ENCODE measurements at places on chromosomes 12 and 14.

GRCh38 chr12:129941618-129942017 is 37.8 kb upstream of the TMEM132D start:
- DNase-seq: no peak

GRCh38 chr14:67468378-67468730 is 20.2 kb downstream of the TMEM229B start:
- DNase-seq: no peak

DNA sequence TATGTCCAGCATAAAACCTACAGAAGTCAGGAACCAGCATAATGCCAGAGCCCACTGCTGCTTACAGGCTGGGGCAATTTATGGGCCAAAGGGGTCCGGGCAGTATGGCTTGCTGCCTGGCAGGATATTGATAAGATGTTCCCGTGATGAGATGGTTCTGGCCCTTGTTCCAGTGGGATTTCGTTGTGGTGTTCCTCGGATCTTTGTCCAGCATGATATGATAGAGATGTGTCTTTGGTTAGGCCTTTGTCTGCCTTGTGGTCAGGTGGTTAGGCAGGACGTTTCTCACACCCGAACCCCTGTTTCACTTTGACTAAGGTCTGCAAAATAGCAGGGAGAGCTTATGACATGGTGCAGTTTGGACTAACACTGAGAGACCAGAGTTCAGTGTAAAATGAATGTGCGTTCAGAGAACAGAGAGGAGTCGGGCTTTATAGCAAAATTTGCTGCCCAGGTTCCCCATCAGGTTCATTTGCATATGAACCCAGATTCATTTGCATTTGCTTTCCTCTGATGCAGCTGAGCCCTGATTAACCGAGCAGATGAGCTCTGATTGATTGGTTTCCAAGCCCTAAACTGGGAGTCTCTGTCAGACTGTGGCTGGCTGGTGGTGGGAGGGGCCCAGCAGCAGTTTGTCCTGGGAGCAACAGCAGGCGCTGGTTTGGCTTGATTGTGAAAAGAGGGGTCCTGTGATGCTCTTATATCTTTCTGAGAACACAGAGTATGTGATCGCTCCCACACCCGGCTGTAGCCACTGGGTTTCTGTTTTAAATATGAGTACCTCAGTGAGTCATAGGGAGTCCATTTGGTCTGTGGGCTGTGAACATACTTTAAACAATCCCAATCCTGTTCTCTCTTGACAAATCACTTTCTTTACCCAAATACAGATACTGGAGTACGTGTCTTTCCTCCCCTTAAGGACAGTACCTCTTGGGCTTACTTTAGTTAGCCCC is 156.3 kb upstream of the PZP start:
- DNase-seq: no peak

DNA sequence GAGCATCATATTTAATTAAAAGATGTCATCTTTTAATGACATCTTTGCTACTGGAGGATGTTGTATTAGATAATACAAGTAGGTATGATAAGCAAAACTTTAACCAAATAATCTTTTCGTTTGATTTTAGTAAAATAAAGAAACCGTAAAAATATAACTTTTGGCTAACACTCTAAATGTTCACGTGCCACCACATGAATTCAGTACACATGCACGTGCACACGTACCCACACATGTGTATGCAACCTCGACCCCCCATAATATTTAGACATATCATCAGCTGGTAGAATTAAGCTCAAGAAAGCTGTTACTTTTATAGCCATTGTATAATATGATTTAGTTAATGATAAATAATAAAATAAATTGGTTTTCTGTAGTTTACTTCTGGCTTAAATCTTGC is 566.6 kb upstream of the FBXO33 start:
- no peak for DNase-seq

DNA sequence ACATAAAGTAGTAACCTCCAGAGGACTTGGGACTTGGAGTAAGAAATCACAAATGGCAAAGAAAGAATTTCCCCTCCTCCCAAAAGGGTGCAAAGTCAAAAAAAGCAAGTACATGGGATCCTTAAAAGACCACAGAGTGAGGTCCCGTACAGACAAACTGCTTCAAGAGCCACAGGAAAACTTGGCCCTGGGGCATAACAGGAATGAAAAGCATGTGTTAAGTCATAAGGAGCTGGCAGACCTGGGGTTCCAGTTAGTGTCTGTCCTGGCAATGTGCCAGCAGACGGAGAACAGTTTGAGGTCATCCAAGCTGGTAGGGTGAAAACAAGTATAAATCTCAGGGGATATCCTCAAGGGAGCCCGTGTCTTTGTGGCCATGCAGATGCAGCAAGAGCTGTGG is 73.2 kb downstream of the HSD17B6 start:
- no peak for DNase-seq

GRCh38 chr12:5796959-5797225 is 148.2 kb downstream of the ANO2 start:
- no peak for DNase-seq

- DNase-seq: no peak
These were observed 77.8 kb downstream of the HSD17B6 start for GRCh38 chr12:56840922-56841321.

DNA sequence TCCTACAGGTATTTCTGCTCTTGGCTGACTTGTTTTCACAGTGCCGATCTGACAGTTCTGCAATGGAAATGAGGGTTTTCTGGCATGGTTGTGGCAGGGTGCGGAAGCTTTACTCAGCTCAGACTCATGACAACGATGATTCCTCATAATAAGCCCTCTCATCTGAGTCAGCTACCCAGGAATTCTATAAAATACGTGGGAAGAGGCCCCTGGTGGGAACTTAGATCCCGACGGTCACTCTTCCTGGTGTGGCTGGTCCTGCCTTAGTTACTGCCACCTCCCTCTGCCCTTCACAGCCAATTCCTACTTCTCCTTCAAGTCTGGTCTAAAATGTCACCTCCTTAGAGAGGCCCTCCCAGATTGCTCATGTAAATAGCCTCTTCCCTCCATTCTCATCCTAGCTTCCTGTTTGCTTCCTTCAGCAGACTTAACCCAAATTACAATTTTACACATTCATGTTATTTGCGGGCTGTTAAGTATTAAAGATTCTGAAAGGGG is 104.2 kb upstream of the MAP1LC3B2 start:
- DNase-seq: no peak

DNA sequence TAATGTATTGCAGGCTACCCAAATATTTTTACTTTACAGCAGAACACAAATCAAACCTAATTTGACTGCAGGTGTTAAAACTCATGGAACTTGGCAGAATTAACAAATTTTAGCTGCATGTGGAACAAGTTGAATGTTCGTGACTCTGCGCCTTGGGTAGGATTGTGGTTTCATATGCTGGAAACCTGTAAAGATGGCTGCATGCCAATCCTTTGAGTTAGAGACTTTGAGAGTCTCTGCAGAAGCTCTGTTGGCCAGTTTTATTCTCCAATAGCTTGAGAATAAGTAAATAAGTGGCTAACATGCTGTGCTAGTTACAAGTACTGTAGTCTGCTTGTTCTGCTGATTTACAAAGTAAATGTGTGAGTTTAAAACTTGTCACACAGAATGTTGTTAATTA is 77.8 kb downstream of the PDE6H start:
- no peak for DNase-seq

- no peak for DNase-seq
These were observed 906 bp downstream of the MARK3 start for GRCh38 chr14:103385929-103386712.

DNA sequence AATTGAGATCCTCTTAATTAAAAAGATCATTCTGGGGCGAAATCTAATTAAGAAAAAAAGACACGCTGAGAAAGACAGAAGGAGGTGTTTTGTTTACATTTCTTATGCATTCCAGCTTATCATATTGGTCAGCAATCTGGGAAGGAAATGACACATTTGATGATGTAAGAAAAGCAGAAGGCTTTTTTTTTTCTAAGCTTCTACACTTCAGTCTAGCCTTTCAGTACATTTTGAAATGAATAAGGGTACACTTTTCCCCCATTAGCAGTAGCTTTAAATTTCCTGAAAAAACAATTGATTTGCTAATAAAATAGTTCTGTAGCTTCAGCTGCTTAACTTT is 5.9 kb upstream of the GSC start:
- DNase-seq: no peak

DNA sequence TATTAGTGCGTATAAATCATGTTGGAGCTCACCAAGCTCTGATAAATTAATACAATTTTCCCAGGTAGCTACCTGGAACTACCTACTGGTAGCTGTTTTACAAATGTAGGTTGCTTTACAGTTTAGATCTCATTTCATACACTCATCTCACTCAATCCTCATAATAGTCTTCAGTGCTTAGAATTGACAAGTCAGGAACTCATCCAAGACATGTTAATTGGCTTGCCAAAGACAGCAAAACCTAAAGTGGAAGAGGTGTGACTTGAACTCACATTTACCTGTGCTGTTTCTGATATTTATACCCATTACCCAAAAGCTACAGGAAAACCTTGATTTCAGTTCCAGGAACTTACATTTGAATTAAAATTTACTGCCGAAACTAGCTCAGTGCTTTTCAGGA is 296.7 kb downstream of the DIO2 start:
- no peak for DNase-seq

GRCh38 chr12:77999074-77999715 is 168.5 kb downstream of the NAV3 start:
- DNase-seq: no peak

- no peak for DNase-seq
These were observed 602.7 kb upstream of the FLRT2 start for GRCh38 chr14:84927096-84927827.

- no peak for DNase-seq
These were observed 28.7 kb downstream of the FNTB start for GRCh38 chr14:65015391-65015790.

GRCh38 chr12:47591795-47592194 is 114.0 kb downstream of the RPAP3 start:
- DNase-seq: no peak

DNA sequence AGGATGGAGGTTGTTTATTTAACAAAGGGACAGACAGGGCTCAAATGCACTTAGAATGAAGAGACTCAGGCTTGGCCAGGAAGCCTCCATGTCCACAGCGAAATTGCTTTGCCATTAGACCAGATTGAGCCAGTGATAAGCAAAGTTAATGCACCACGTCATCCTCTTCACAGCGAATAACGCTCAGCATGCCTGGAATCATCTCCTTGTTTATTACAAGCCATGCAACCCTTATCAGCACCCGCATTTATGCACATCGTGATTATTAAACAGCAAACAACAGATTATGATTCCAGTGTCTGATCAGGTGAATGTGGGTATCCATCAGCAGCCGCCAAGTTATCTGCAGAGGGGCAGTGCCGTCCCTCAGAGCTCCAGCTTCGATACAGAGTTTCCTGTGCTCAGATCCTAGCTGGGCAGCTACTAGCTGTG is 175.0 kb upstream of the TMEM132C start:
- DNase-seq: no peak

DNA sequence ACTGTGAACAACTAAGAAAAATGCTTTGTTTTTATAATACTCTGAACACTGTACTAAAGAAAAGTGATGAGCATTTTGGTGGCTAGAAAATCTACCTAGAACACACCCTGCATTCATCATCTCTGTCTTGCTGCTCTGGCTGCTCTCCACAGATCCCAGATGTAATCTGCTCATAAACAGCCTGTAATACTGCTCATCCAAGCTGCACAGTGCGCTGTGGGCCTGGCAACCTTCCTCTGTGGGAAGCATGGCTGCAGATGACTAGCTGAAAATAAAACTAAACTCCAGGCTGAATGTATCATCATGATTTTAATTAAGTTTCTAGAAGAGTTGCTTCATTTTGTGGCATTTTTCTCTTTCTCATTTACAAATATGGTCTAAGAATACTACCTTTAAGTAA is 200.7 kb downstream of the SLC2A13 start:
- no peak for DNase-seq

DNA sequence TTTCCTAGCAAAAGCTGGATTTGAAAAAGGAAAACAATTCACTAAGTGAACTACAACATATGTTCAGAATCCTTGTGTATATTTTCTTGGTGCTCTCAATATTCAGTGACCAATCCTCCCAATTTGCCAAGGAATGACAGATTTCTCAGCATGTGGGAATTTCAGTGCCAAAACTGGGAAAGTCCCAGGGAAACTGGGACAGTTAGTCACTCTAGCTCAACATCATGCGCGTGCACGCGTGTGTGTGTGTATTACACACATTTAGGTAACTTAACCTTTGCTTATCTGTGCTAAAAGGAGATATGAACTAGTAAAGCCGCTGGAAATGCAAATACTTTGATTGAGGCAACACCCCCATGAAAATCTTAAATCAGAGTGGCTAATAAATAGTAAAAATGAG is 26.1 kb upstream of the SLC6A13 start:
- DNase-seq: no peak

DNA sequence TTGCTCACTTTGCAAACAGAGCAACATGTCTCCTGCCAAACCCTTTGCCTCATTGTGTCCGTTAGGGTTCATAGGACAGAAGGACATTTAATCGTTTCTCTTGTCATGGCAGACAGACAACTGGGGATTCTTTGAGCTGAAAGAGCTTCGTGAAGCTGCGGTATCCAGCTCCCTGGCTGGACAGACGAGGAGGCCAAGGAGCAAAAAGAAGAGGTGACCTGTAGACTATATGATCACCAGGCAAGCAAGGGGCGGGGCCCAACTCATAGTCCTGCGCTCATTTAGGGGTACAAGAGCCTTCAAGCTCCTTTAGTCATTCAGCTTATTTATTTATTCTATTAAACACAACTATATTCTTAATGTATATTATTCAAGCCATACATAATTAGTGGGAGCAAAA is 66.8 kb upstream of the VRK1 start:
- DNase-seq: no peak

DNA sequence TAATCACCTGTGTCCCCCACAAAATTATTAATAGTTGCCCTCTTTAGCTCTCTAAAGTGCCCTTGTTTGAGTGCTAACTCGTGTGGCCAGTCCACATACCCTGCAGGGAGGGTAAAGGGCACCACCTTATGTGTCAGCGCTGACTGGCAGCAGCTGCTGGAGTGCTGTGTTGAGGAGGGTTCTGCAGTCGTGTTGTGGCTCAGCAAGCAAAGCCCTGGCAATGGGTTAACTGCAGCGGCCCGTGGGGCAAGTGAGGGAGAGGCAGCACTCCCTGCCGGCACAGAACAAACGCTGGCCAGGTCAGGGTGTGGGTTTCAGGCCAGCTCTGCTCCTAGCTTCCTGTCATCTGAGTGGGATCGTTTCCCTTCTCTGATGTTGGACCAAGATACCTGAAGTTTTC is 369.8 kb downstream of the CACNA1C start:
- DNase-seq: no peak

DNA sequence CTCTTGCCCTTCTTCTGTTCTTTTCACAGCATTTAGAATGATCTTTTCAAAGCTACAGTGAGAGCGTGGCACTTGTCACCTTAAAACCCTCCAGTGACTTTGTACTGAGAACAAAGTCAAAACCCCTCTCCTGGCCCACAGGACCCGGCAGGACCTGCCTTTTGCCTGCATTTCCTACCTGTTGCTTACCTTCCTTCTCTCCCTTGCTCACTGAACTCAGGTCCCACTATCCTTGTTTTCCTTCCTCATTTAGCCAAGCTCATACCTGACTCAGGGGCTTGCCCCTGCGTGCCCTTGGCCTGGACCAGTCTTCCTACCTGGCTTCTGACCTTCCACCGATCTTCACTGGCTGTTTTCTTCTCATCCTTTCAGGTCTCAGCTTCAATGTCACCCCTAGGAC is 112.3 kb upstream of the PRMT8 start:
- no peak for DNase-seq

- no peak for DNase-seq
These were observed 14.3 kb downstream of the FOS start for GRCh38 chr14:75292886-75293285.

GRCh38 chr12:94405413-94406116 is 54.1 kb downstream of the CEP83 start:
- DNase-seq: no peak
